ENCODE measurements at places on chromosomes 16 and 17. TPM values are rescaled to one million over a fixed set of nuclear protein-coding genes. Genes with fewer than 3 reads are reported as not detected.

- no peak for DNase-seq
These were observed 5.1 kb upstream of the RANGRF start for GRCh38 chr17:8283356-8283755.

DNA sequence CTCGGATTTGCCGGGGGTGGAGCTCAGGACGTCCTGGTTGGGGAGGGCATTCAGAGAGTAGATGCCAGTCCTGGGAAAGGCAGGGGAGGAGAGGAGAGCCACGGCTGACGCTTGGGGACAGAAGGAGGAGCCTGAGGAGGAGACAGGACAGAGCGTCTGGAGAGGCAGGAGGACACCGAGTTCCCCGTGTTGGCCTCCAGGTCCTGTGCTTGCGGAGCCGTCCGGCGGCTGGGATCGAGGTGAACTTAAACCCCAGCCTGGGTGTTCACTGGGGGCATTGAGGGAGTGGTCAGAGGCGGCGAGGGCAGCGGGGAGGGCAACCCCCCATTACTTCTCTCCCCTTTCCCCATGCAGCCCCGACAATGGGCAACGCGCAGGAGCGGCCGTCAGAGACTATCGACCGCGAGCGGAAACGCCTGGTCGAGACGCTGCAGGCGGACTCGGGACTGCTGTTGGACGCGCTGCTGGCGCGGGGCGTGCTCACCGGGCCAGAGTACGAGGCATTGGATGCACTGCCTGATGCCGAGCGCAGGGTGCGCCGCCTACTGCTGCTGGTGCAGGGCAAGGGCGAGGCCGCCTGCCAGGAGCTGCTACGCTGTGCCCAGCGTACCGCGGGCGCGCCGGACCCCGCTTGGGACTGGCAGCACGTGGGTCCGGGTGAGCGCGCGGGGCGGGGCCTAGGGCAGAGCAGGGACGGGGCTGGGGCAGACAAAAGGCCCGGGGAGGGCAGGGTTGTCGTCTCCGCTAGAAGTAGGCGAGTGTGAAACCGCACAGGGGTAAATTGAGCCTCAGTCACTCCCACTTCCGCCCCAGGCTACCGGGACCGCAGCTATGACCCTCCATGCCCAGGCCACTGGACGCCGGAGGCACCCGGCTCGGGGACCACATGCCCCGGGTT, 3.7 kb downstream of the NOL3 start:
- DNase-seq = peak; percentile 93

GUCY2D gene
- 0.63 TPM for total RNA-seq

KRTAP4-4 gene
- not detected for total RNA-seq

Data from mucosa of gallbladder (tissue), 1 donor.